SK-N-MC (cell line): ENCODE measurements at places on chromosomes 2 and 18.

- DNase-seq, result no peak
These were observed 27.0 kb downstream of the SLC40A1 start for GRCh38 chr2:189553504-189554088.

DNA sequence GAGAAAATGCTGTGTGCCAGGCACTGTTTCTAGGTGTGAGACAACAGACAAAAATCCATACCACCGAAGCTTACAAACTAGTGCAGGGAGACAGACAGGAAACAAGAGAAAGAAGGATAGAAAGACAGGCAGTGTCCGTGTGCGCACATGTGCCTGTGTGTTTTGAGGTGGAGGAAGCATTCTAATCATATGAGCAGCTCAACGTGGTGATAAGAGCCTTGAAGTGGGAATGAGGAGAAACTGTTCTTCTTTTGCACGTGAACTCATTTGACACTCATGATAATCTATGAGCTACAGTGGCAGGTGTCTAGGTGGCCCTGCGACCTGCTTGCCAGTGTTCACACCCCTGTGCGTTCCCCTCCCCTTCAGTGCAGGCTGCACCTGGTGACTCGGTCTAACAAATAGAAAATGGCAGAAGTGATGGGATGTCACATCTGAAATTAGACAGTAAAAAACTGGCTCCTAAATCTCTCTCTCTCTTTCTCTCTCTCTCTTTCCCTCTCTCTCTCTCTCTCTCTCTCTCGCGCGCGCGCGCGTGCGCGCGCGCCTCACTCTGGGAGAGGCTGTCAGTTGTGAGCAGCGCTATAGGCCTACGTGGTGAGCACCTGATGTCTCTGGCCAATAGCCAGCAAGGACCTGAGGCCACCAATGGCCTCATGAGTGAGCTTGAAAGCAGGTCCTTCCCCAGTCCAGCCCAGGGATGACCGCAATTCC, 74.8 kb downstream of the EN1 start:
- no peak for DNase-seq

DNA sequence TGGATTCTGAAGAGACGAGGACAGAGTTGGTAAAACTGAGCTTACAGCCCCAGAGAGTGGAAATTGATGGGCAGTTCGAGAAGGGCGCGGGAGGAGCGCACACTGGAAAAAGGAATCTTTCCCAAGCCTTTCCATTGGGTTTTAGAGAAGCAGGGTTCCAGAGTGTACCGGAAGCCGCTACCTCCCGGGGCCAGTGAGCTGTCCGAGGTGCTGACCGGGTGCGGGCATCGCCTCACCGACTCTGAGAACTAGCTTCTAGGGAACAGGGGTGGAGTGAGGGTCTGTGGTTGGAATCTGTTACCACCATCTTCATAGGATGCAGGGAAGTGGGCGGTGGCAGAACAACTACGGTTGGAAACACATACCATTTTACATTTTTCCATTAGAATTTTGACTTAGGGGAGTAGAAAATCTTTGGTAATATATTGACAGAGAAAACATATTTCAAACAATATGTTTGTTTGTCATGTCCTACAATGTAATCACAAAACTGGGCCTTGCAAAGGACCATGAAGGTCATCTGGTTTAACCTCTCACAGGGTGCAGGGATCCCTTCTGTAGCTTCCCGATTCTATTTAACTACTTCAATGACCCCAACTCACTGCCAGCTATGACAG, 724 bp downstream of the NMS start:
- DNase-seq, result no peak

DNA sequence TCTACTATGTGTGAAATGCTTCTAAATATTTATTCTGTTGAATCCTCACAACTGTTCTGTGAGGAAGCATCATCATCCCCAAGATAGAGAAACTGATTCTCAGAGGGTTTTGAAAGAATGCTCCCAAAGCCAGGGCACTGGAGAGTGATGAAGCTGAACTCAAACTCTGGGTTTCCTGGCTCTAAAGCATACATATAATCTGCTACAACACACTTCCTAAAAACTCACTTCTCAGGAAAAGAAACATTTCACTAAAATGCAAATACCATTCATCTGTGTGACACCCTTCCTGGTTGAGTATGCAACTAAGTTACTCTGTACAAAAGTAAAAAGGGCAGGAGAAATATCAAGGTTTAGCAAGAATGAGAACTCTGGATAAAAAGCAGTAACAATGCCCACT, 58.6 kb downstream of the GRB14 start:
- no peak for DNase-seq

- DNase-seq, result no peak
These were observed 10.9 kb upstream of the DLX2 start for GRCh38 chr2:172113617-172114016.

GRCh38 chr2:156563994-156564753, 128.0 kb downstream of the GPD2 start:
- DNase-seq, result no peak

- no peak for DNase-seq
These were observed 2.7 kb downstream of the VSNL1 start for GRCh38 chr2:17543131-17543660.

- DNase-seq, result no peak
These were observed 45.6 kb upstream of the ANKRD44 start for GRCh38 chr2:197356136-197356535.

DNA sequence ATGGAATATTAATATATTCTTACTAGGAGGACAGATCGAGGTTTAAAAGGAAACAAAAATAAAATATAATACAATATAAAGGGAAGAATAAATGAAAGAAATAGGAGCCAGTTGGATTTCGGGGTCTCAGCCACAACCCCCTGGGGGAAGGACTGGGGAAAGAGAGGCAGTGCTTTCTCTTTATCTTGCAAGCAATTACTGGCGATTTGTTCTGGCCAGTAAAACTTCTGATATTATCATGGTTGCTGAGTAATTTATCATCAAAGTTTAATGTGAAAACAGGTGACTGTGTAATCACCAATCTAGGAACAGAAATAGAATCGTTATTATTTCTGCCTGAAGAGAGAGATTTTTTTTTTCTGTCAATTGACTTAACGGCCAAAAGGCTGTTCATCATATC, 917.7 kb upstream of the CELF4 start:
- no peak for DNase-seq

DNA sequence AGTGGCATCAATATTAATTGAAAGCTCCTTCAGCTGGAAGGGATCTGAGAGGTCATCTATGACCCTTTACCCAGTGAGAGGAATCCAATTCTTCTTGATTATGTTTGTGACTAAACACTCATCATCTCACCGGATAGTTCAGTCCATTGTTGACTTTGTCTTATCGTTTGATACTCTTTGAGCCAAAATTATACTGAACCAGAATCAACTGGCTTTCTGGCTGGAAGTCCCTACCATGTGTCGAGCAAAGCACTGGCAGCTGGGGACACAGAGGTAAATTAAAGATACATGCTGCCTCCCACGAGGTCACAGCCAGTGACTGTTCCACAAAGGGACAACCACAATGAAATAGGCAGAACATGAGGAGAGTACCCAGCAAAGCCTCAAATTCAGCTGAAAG, 91.4 kb upstream of the FHL2 start:
- DNase-seq, result no peak

DNA sequence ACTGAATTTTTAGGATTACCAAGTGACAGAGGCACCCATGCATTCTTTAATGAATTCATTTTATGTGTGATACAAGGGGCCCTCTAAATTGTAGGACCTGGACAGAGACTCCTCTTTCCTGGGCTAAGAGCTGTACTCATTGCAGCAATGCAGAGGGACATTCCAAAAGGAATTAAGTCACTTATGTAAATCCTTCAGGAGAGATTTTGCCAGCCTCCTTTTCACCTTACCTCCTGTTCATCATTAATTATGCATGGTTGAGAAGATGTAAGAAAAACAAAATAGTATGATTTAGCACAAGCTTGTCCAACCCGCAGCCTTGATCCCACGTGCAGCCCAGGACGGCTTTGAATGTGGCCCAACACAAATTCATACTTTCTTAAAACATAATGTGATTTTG, 84.5 kb upstream of the TANK start:
- no peak for DNase-seq

- DNase-seq, result no peak
These were observed 46.3 kb downstream of the NOP58 start for GRCh38 chr2:202311823-202312388.

DNA sequence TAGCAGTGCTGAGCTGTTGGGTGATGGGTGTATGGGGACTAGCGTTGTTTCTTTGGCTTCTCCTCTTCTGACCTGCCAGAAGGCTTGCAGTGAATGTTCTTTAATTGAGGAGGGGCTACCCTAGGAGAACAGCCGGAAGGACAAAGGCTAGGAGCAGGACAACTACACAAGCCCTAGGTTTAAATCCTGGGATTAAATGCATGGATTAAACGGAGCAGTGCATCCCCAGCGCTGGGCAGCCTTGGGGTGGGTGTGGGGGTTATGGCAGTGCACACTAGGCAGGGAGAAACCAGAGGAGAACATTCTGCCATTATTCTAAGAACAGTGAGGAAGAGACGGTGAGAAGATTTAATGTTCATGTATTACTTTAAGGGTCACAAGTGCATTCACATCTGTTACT, 86.4 kb upstream of the MCFD2 start:
- DNase-seq, result no peak

- no peak for DNase-seq
These were observed 154.9 kb upstream of the SMIM21 start for GRCh38 chr18:75582406-75582821.

DNA sequence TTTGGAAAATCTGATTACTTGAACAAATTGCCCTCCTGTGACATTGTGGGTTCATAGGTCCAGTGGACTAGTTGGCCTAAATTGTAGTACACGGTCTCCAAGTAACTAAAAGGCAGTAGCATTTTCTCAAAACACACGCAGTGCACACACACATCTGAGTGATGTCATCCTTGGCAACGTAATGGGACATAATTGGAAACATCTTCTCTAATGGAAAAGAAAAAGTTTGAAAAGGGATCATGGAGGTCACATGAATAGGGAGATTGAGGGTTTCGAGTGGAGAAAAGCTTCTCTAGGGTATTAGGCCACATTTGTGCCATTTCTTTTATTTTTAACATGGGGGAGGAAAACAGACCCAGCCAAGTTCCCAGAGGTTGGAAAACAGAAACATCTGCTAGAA, 93.3 kb downstream of the MAP4K4 start:
- DNase-seq, result peak; percentile 14

DNA sequence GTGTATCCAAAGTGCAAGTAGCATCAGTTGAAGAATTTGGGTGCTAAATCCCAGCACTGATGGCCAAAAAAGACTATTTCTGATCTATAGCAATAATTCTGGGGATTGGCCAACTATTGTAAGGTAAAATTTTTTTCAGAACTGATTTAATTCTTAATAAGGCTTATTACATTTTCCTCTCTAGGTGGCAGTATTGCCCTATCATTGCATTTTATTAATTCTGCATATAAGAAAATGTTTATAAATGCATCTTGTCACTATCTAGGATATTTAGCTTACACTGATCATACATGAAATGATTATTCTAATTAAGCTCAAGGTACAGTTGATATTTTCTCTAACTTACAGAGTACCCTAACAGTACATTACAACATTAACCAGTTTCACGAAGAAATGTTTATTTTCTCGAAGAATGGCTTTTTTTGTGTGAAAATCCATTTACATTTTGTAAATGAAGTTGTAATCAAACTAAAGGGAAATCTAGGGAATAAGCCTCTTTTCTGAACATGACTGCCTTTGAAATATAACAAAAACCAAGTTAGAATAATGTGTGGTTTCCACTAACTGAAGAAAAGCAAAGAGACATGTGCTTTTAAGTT, 11.0 kb downstream of the TTN start:
- peak; percentile 45 for DNase-seq

GRCh38 chr2:24711865-24712264, 81.3 kb downstream of the PTRHD1 start:
- DNase-seq, result no peak

DNA sequence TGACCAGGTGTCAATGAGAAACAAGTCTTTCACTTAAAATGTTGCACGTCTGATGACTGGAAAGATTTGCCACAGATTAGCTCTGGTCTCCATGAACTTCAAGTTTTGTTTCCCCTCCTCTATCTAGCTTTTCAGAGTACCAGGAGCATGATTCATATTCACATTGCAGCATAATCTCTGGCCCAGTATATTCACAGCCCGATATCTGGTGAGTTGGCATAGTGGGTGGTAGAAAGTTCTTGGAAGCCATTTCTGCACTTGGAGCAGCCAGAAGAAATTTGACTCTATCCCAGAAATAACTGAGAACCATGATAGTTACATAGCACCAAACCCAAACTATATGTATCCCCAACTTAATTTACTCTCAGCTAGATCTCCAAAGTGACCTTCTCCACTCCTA, 503.9 kb downstream of the PID1 start:
- DNase-seq, result no peak

DNA sequence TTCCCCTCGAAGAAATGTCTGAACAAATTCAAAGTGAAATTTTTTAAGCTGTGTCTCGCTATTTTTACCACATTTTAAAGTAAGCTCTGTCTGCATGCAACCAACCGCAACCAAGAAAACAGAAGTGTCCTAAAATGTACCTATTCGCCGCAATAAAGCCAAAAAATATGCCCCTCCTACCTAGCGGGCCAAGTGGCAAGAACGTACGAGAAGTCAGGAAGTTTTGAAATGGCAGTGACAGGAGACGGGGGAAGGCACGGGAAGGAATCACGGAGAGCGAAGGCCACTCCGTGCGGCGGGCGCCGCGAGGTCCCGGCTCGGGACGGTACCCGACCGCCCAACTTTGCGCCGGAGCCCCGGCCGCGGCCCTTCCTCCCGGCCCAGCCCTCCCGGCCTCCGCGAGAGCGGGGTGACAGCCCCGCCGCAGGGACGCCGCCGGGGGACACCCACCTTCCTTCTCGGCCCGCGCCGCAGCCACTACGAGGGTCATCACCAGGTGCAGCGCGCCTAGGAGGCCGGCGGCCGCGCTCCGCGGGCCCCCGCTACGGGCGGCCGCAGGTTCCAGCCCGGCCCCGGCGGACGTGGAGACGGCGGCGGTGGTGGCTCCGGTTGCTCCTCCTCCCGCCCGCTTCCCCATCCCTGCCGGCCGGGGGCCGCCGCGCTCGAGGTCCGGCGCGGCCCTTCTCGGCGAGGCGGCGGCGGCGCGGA, 568 bp downstream of the TMEM131 start:
- DNase-seq, result no peak

DNA sequence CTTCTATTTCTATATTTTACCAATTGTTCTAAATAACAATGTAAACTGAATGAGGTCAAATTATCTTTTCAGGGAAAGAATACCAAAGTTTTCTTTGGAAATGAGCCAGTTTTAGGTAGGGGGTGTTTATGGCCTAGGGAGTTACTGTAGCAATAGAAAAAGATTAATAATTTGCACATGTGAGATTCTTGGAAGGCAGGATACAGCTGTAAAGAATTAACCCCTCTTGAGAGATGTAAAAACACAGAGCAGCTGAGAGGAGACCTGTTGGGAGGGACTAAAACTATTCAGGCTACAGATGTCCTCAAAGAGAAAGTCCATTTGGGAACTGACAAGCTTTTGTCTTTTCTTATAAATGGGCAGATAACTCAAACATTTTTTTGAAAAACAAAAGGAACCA, 182.2 kb downstream of the FIGN start:
- peak; percentile 73 for DNase-seq
